Memory B cell (primary cell): ENCODE measurements at places on chromosomes 7 and 10.

DNA sequence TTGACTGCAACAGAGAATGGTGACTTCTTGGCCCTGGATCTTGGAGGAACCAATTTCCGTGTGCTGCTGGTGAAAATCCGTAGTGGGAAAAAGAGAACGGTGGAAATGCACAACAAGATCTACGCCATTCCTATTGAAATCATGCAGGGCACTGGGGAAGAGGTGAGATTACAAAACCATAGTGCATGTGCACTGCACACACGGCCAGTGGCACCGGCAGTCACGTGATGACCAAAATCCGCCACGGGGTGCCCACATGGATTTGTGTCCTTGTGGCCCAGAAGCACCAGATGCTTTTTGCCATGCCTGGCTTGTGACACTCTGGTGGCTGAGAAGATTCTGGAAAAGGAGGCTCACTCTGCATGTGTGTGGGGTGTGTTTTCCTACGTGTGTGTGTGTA lies 32.4 kb downstream of the TACR2 start:
- peak overlapping the region; percentile 73 for H3K27ac ChIP-seq
- H3K4me1 ChIP-seq: peaks cover 3% of the 10 kb centered on the region
- peaks cover 38% of the 10 kb centered on the region for H3K36me3 ChIP-seq
- DNase-seq: no peak
- no peak overlapping the region for H3K4me3 ChIP-seq
- no peaks in the 10 kb centered on the region for H3K27me3 ChIP-seq

- H3K4me3 ChIP-seq: no peak overlapping the region
- H3K36me3 ChIP-seq: no peaks in the 10 kb centered on the region
- H3K27me3 ChIP-seq: peaks cover 4% of the 10 kb centered on the region
- no peak for DNase-seq
- H3K4me1 ChIP-seq: no peaks in the 10 kb centered on the region
These were observed 135.7 kb upstream of the RNF32 start for GRCh38 chr7:156504687-156505545.

- H3K4me1 ChIP-seq: peaks cover 4% of the 10 kb centered on the region
- no peaks in the 10 kb centered on the region for H3K27me3 ChIP-seq
- H3K27ac ChIP-seq: no peak overlapping the region
- DNase-seq: no peak
- H3K36me3 ChIP-seq: no peaks in the 10 kb centered on the region
These were observed 44.9 kb downstream of the GLI3 start for GRCh38 chr7:42192066-42192465.

GRCh38 chr10:116169782-116170445 lies 103.1 kb downstream of the GFRA1 start:
- DNase-seq: no peak
- no peaks in the 10 kb centered on the region for H3K36me3 ChIP-seq
- H3K4me3 ChIP-seq: no peak overlapping the region
- no peaks in the 10 kb centered on the region for H3K27me3 ChIP-seq
- H3K4me1 ChIP-seq: no peaks in the 10 kb centered on the region

- H3K4me3 ChIP-seq: no peak overlapping the region
- H3K36me3 ChIP-seq: no peaks in the 10 kb centered on the region
- H3K27ac ChIP-seq: no peak overlapping the region
- H3K4me1 ChIP-seq: no peaks in the 10 kb centered on the region
- no peak for DNase-seq
- H3K27me3 ChIP-seq: no peaks in the 10 kb centered on the region
These were observed 659.6 kb upstream of the ANKRD30A start for GRCh38 chr10:36465604-36466379.

DNA sequence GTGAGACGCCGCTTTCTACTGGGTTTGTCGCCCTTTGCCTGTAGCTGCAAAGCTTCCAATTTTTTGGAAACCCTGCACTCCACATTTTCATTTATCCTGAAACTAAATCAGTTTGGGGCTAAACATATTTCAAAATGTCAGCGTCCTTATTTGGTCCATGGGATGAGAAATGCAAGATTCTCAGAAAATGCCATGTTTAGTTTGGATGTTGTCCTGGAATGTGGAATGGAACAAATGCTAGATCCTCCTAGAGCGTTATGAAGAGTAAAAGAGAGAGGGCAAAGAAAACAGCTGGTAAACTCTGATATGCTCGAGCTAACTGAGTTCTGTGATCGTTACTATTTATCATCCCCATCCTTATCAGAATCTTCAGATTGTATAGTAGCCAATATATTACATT lies 236.9 kb downstream of the KLF6 start:
- DNase-seq: no peak
- no peak overlapping the region for H3K4me3 ChIP-seq
- no peaks in the 10 kb centered on the region for H3K27me3 ChIP-seq
- H3K4me1 ChIP-seq: peaks cover 9% of the 10 kb centered on the region
- no peak overlapping the region for H3K27ac ChIP-seq
- H3K36me3 ChIP-seq: peaks cover 2% of the 10 kb centered on the region

GRCh38 chr10:12165036-12165435 lies 30.7 kb downstream of the NUDT5 start:
- no peak overlapping the region for H3K4me3 ChIP-seq
- peak overlapping the region; percentile 86 for H3K27ac ChIP-seq
- no peaks in the 10 kb centered on the region for H3K4me1 ChIP-seq
